Activated CD8-positive, alpha-beta memory T cell treated with anti-CD3 and anti-CD28 coated beads, Interleukin-2, amount 50 U/mL, for 48 hours (primary cell): ENCODE measurements at places on chromosomes 16 and 17.

DNA sequence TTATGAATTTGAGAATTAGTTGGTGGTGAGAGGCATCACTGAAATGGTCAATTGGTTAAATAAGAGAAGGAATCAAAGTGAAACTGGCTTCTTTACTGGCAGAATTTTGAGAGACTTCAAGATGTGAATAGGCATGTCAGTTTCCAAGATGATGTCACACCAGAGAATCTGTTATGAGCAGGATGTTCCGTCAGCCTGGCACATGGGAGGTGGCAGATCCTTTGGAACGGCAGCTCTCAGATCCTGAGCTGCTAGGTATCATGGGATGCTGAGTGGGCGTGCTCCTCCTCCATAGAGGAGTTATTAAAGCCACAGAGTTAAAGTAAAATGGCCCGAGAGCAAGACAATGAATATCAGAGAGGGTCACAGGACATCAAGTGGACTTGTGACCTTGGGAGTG, 444.3 kb upstream of the HSBP1 start:
- DNase-seq = no peak

- no peak for DNase-seq
Measured at GRCh38 chr17:83082424-83082823, 3.0 kb downstream of the METRNL start.

DNA sequence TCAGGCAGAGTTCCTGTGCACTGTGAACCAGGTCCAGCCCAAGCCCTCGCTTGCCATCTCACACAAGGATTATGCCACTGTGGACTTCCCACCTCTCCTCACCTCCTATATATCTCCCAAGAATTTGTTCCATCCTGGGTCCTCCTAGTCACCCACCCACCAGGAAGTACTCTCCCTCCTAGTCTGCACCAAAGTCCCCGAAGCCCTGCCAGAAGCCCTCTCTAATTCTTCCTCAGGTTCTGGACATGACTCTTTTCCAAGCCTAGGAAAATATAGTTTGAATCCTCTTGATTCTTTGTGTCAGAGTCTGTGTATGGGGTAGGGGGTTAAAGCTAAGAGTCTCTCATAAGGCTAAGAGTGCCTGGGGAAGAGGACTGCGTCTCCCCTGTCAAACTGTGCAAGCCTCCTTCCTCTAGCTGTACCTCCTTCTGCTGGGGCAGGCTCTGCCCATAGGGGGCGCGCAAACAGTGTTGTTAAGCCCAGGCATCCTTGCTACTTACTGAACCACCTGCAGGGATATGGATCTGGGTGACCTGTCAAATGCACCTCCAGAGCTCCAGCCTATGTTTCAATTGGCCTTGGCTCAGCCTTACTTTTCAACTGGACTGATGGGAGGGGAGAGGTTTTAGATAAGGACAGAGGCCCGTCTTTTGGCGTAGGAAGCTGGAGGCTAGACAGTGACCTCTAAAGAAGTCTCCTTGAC, 16.6 kb upstream of the DLX4 start:
- peak; percentile 92 for DNase-seq

- DNase-seq = no peak
Measured at GRCh38 chr17:65891231-65891735, 300.6 kb downstream of the CEP112 start.

GRCh38 chr16:85619101-85619891, 6.2 kb downstream of the GSE1 start:
- no peak for DNase-seq

- no peak for DNase-seq
Measured at GRCh38 chr17:49572226-49572625, 3.4 kb upstream of the NXPH3 start.

DNA sequence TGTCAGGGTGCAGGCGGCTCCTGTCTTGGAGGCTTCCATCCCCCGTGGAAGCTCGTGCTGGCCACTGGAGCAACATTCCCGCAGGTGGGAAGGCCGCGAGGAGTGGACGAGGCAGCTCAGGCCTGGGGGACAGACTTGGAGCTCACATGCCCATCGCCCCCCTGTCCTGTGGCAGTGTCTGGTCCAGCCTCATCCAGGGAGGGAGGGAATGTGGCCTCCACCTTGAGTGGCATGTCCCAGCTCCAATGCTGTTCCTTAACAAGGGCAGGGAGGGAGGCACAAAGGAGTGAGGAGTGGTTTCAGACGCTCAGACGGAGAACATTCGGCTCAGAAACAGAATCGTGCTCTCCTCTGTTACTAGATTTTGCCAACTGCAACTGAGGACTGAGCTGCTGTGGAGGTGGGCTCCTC, 159.4 kb upstream of the CHMP6 start:
- DNase-seq = no peak

DNA sequence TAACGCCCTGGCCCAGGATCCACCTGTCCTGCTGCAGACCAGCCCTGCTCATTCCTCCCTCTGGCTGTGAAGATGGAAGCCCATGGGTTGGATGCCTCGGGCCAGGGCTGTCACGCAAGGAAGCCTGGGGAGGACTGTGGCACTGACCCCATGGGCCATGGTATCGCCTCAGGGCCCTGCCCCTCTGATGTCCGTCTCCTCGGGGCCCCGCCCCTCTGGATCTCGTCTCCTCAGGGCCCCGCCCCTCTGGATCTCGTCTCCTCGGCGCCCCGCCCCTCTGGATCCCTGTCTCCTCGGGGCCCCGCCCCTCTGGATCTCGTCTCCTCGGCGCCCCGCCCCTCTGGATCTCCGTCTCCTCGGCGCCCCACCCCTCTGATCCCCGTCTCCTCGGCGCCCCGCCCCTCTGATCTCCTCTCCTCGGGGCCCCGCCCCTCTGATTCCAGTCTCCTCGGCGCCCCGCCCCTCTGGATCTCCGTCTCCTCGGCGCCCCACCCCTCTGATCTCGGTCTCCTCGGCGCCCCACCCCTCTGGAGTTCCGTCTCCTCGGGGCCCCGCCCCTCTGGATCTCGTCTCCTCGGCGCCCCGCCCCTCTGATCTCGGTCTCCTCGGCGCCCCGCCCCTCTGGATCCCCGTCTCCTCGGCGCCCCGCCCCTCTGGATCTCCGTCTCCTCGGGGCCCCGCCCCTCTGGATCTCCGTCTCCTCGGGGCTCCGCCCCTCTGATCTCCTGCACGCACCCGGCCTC, 24.0 kb downstream of the METRNL start:
- DNase-seq = peak; percentile 73

GRCh38 chr17:19341211-19341631, 21.3 kb downstream of the B9D1 start:
- DNase-seq = no peak

GRCh38 chr16:87970186-87970585, 19.0 kb downstream of the BANP start:
- no peak for DNase-seq

- peak; percentile 97 for DNase-seq
Measured at GRCh38 chr16:2842340-2843000, 12.4 kb downstream of the ZG16B start.

GRCh38 chr16:63998-64913, 8.2 kb downstream of the RHBDF1 start:
- no peak for DNase-seq

DNA sequence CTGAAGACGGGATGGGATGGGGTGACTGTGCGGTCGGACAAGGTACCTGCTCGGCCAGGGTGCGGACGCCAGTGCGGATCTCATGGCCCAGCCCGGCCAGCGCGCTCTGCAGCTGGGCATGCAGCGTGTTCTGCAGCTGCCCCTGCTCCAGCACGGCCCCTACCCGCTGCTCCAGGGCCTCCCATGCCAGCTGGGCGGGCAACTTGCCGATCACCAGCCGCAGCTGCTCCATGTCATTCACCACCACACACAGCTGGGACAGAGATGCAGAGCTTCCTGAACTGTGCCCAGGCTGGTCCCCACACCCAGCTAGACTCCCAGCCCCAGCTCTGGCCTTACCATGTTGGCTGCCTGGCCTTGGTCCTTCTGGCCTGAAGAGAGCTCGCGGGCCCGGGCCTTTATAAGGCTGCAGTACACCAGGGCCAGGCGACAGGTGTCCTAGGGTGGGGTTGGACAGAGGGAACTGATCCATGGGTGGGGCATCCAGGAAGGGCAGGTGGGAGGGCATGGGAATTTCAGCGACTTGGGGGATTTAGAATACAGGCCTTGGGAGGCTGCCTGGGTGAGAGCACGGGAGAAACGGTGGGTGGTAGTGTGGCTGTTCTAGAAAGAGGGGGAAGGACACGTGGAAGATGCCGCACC, 9.8 kb downstream of the UNC13D start:
- no peak for DNase-seq

DNA sequence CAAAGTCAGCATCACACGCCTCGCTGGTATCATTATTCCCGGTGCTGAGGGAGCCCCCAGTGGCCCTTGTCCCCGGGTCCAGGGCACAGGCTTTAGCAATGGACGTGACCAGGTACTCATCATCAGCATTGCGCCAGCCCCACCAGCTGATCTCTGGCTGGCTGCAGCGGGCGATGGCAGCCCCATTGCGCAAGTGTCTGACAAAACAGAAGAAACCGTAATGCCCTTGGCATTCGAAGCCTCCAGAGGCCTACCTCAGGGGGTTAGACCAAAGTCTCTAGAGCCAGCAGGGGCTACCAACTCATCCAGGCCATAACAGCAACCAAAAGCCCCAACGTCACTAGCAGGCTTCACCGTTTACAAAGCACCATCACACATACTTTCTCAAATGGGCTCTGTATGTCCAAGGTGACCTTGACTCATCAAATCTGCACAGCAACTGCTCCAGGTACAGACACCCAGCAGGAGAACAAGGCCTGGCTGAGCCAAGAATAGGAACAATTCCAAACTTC, 7.3 kb downstream of the MTMR4 start:
- no peak for DNase-seq

DNA sequence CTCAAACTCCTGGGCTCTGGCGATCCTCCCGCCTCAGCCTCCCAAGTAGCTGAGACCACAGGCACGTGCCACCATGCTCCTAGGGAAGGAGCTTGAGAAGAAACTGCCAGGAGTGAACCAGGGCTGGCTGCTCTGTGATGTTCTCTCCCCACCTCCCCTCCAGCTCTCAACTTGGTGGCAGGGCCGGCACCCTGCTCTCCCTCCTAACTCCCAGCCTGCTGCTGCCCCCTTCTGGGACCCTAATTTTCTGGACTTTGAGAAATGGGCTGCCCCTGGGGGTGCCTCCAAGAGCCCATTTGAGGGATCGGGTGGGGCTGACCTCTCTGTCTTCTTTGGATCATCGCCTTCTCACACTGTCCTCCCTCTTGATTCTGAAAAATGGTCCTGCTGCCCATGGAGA, 14.9 kb upstream of the STAT3 start:
- peak; percentile 77 for DNase-seq

GRCh38 chr16:25040543-25040942, 25.4 kb upstream of the ARHGAP17 start:
- no peak for DNase-seq

DNA sequence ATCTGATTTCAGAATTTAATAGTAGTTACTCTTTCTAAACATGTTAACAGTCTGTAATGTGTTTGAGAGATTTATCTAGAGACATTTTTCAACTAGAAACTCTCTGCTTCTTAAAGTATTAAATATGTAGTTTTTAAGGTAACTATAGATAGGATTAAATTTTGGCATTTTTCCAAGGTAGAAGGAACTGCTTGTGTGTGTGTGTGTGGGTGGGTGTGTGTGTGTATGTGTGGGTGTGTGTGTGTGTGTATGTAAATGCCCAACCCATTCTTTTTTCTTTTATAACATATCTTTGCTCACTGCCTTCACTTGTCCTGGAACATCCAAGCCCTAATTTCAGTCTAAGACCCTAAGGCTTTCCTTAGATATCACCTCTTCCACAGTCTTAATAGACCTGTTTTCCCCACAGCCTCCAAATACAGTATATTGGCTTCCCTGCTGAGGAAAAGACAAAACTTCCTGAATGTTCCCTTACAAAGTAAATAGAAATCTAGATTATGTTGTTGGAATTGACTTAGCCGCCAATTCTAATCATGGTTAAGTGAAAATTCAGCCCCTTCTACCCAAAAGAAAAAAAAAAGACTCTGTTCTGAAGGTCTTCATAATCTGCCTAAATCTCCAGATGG, 33.5 kb downstream of the NUP93 start:
- DNase-seq = no peak

GRCh38 chr17:6476810-6477179, 32.5 kb downstream of the PIMREG start:
- DNase-seq = no peak

DNA sequence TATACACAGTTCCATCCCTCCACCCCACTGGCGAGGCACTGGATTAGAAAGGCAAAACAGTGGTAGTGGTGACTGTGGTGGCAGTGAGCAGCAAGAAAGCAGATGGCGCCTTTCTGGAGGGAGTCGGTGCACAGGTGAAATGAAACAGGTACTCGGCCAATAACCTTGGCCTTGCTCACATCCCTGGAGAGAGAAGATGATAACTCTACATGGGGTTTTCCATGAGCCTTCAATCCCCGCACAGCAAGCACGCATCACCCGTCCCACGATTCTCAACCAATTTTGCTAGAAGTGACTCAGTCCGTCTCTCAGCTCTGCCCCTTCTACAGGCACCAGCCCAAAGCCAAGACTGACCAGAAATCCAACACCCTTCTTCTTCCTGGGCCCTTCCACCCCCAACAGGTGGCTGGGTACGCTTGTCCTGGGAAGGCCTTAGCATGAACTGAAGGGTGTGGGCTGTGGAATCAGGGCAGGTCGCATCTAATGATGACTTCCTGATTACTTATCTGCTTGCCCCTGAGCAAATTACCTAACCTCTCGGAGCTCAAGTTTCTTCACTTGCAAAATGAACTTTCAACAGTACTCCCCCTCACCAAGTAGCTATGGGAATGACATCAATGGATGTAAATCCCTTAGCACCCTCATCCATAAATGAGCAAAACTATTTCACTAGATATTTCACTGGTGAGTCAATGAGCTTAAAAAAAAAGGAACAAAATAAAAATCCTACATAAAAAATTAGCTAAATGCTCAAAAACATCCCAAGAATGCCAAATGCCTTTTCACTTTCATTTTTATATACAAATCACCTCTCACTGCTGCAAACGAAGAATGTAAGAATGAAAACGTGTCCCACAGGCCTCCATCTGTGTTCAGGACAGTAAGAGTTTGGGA, 18.0 kb downstream of the XPO6 start:
- peak; percentile 66 for DNase-seq

DNA sequence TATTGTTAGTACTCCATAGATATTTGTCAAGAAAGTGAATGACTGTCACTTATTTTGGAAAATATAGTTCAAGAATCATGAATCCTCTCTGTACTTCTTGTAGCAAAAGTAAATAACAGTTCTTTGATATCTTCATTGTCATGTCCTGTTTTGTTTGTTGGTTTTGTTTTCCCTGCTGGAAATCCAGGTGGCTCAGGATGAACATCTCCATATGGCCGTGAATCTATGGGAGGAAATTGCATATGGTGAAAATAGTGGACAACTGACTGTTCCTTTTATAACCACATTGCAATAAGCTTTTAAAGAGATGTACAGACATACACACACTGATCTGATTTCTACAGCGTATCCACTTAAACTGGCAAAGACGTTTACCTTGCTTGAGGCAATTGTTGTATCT, 637.0 kb upstream of the RBFOX1 start:
- DNase-seq = no peak

DNA sequence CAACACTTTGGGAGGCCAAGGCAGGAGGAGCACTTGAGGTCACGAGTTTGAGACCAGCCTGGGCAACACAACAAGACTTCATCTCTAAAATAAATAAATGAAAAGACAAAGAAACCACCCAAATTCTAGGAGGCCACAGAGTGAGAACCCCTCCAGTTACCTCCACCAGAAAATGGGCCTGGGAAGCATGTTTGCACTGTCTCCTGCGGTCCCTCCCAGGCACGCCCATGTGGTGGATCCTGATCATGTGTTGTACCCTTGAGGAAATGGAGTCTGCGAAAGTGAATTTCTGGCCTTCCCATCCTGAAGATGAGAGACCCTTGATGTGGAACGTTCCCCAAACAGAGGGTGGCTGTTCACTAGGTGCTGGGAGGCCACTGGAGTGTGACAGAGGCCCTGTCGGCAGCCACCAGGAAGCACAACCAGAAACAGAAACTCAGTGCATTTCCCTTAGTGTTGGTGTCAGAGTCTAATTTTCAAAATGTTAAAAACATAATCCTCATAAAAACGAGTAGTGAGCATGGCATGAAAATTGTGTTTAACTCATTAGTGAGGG, 19.2 kb upstream of the USP22 start:
- DNase-seq = no peak
